ENCODE measurements at places on chromosomes 6 and 20.

GRCh38 chr20:17543531-17544131, 12.5 kb upstream of the BFSP1 start:
- no peak for DNase-seq

DNA sequence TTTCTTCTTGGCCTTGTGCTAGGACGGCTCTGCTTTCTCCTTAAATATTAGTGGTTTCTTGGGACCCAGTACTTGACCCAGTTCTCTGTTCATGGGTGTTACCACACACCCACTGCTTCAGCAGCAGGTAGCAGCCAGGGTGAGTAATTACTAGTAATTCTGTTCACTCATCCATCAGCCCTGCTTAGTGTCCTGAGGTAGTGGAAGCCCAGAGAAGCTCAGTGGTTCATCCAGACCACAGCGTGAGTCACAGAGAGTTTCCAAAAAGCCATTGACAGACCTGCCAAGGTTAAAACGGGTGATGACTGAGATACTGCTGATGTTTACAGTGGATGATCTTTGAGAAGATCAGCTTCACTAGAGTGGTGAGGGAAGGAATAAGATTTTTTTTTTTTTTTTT, 51.7 kb upstream of the HINT3 start:
- DNase-seq = peak; percentile 73

DNA sequence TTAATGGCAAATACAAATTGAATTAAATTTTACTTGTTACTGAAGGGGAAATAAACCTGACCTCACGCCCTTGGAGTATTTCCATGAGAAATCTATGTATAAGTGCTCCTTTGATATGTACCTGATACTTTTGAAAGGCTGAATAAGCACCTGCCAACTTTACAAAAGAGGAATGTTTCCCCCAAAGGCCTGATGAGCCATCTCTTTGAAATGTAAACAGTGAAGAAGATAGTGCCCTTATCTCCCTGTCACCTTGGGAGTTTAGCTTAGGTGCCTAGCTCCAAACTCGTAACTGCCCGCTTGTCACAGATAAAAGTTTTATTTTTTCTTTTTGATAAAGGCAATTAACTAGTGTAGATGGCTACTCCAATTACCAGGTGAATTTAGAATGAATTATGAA, 1.1 kb upstream of the ZNF343 start:
- no peak for DNase-seq

DNA sequence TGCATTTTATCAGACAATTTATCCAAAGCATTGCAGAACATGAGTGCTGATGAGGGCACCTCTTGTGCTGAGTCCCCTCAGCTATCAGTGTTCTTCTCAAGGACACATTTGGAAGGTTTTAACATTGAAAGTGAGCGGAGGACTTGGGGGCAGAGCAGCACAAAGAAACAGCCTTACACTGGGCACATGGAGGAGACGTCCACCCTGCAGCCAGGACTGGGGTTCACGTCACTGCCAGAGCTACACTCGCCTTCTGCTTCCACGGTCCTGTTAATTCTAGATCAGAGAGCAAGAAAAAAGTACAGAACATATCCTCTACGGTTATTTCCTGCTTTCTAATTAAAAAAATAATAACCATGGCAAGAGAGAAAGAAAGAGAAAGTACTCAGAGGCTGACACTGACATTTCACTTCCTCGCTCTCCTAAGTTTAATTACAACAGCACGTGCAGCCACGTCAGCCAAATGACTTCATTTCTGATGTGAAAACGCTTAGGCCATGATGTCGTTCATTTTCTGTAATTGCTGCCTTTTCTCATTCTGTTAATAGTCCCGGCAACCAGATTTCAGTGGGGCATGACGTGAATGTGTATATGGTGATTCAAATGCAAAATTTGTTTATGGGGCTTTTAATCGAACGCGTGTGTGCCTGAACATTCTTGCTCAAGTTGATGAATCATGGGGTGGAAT, 5.1 kb downstream of the PRND start:
- peak; percentile 61 for DNase-seq

DNA sequence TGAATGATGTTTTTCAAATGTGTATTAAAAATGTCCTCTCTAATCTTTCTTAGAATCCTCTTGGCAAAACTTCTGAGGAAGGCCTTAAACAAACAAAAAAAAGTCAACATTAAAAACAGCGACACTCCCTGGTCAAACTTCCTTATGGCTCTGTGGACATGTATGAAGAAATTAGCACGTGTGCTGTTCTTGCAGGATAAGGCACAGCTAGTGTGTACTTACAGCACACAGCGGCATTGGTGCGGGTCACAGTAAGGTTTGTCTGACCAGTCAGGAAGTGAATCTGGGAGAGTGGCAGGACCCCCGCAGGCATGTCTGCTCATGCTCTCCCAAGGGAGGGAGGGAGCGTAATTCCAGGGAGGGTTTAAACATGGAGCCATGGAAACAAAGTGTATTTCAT, 38.8 kb downstream of the SLC22A1 start:
- no peak for DNase-seq

GRCh38 chr20:57323034-57323433, 6.6 kb upstream of the SPO11 start:
- DNase-seq = no peak

DNA sequence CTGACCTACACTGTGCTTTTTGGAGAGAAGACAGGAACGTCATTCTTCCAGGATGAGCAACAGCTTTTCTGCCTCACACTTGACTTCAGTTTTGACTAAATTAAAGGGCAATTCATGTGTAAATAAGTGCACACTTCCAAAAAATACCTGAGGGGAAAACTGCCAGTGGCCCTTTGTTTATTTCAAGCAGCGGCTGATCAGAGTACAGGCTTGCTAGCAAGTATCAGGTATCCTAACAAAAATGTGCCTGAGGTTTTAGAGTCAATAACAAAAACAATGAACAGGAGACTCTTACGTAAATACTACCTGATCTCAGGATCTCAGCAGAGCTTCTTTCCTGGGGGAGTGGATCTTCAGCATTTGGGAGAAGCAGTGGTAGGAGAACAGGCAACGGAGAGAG, 12.4 kb downstream of the LY86 start:
- DNase-seq = no peak

DNA sequence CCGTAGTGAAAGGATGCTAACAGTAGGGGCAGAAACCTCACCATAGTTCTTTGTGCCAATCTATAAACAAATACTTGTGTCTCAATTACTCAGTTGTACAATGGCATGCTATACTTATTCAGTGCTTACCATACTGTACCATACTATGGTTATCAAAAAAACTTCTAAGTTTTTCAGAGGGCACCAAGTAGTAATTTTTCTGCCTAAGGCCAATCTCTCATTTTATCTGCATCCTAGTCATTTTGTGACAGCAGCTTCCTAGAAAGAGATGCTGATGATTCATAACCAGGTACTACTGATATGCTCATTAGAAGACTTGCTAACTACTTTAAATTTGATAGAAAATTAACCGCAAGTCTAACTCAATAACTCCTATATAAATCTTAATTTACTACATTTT, 42.9 kb downstream of the TMEM244 start:
- no peak for DNase-seq

DNA sequence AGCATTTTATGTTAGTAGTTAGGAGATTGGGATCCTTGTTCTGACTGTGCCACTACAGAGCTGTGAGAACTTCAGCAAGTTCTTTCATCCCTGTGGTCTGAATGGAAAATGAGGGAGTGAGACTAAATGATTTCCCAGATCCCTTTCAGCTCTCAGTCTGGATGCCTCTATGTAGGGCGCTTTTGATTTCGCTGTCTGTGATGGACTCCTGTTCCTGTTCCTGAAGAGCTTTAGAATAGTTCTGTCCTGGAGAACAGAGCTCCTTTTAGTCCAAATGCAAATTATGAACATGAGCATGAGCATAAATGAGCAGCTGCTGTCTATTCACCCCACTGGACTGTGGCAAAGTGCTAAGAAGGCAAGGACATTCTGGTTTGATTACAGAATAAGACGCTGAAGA, 61.4 kb upstream of the NT5E start:
- DNase-seq = no peak

GRCh38 chr20:38412877-38413577, 22.1 kb downstream of the SNHG17 start:
- DNase-seq = no peak

DNA sequence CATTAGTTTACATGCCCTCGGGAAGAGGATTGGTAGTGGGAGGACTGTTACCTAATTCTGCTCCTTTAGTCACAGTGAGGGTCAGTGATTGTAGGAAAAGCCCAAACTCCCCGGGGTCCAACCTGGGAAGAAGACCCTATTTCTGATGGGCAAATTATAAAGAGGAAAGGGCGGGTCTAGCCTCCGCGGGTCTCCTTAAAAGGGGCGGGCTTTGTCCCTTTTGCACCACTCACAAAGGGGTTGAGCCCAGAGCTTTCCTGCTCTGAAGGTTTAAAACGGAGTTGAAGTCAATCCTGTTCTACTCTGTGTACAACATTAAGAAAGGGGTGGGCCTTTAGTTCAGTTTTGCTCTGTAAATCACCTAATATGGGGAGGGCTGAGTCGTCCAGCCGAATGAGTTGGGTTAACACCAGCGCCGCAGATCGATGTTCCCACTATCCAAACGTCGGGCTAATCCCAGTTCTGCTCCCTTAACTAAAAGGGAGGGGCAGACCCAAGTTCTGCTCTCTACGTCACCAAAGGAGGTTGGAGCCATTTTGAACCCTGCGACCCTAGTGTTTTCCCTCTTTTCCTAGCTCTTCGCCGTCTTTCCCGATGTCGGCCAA, 920 bp upstream of the RNF5 start:
- DNase-seq = peak; percentile 36

DNA sequence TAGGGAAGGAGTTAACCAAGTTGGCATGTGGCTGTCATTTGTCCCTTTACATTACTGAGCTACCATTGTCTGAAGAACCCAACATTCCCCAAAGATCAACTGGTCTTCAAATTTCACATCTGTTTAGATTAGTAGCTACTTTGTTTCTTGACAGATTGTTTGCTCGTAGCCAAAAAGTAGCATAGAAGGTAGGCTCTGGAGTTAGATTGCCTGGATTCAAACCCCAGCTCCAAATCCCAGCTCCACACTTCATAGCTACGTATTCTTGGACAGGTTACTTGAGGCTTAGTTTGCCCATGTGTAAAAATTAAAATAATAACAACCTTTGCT, 1.1 kb downstream of the NFKBIL1 start:
- DNase-seq = no peak

DNA sequence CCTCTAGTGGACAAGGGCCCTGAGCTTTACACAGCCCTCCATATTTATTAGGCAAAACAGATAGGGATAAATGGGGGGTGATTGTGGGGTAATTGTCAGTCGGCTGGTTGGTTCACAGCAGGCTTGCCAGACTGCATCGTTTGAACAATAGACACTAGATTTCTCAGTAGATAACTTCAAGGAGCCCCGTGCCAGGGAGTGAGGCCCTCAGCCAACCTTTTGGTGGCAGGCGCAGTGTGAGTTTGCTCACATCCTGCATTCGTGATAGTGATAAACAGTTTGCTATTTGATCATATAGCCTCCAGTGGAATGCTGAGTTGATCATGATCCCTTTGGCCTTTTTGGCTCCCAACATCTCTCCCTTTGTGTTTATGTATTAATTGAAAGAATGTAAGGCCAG, 3.6 kb upstream of the ABHD12 start:
- DNase-seq = no peak

GRCh38 chr6:72787391-72788031, 165.6 kb downstream of the KCNQ5 start:
- DNase-seq = no peak

- DNase-seq = peak; percentile 74
Measured at GRCh38 chr20:17680836-17681725, 961 bp downstream of the RRBP1 start.

DNA sequence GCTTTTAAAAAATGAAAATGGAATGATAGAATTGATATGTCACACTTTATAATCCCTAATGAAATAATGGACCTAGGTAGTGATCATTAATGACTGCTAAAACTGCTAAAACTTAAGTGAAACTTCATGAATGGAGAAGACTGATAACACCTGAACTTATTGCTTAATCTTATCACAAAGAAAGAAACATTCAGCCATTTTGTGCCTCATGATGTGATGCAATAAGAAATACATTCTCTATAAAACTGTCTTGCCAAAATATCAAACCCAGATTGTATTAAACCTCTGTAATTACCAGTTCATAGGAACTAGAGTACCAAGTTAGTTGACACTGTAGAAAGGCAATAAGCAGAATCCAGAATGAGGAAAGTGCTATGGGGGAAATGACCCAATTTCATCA, 54.4 kb upstream of the COL10A1 start:
- no peak for DNase-seq

GRCh38 chr20:16441546-16442164, 131.6 kb downstream of the KIF16B start:
- no peak for DNase-seq

GRCh38 chr6:42302411-42302810, 84.8 kb upstream of the MRPS10 start:
- no peak for DNase-seq

GRCh38 chr20:35598899-35599775, 16.5 kb upstream of the SPAG4 start:
- no peak for DNase-seq

- no peak for DNase-seq
Measured at GRCh38 chr6:125932451-125932795, 24.1 kb upstream of the HINT3 start.

- no peak for DNase-seq
Measured at GRCh38 chr6:38378801-38379200, 260.9 kb downstream of the BTBD9 start.

- no peak for DNase-seq
Measured at GRCh38 chr6:4903121-4903520, 100.7 kb downstream of the RPP40 start.

GRCh38 chr6:105005451-105005850, 48.5 kb downstream of the LIN28B start:
- DNase-seq = no peak

DNA sequence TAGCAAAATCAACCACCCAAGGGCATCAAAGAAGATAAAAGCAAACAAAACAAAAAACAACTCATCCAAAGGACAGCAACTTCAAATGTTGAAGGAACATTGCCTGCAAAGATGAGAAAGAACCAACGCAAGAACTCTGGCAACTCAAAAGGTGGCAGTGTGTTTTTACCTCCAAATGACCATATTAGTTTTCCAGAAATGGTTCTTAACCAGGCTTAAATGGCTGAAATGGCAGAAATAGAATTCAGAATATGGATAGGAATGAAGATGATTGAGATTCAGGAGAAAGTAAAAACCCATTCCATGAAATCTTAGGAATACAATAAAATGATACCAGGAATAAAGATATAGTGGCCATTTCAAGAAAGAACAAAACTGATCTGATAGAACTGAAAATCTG, 9.8 kb upstream of the PI3 start:
- DNase-seq = no peak

DNA sequence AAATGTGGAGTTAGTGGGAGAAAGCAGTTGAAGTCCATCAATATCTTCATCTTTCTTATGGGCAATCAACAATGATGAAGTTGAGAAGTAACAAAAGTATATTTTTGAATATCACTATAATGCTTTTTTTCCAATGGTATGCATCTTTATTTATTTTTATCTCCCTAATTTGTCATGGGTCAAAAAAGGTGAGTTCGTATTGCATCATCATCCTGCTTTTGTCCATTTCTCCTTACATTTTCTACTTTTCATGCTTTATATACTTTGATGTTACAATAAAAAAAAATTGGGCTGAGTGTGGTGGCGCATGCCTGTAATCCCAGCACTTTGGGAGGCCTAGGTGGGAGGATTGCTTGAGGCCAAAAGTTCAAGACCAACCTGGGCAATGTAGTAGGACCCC, 101.2 kb upstream of the STXBP5 start:
- DNase-seq = no peak

- DNase-seq = no peak
Measured at GRCh38 chr20:47672166-47672565, 113.1 kb downstream of the SULF2 start.
